Ascending aorta (tissue), 2 donors: ENCODE measurements at places on chromosomes 13 and 19. TPM values are rescaled to one million over a fixed set of nuclear protein-coding genes. Genes with fewer than 3 reads are reported as not detected.

BRD4 gene
- total RNA-seq: 55.3 TPM

NR2C2AP gene
- 16.5 TPM for total RNA-seq

- H3K36me3 ChIP-seq: no peaks in the 10 kb centered on the region
- peak overlapping the region; percentile 95 for H3K4me3 ChIP-seq
- peaks cover 7% of the 10 kb centered on the region for H3K4me1 ChIP-seq
- H3K27me3 ChIP-seq: no peaks in the 10 kb centered on the region
Observed at GRCh38 chr19:18636183-18636968, 452 bp upstream of the KLHL26 start.

- H3K36me3 ChIP-seq: no peaks in the 10 kb centered on the region
- DNase-seq: no peak
- no peak overlapping the region for H3K27ac ChIP-seq
- no peaks in the 10 kb centered on the region for H3K4me1 ChIP-seq
- H3K4me3 ChIP-seq: no peak overlapping the region
Observed at GRCh38 chr13:53126841-53127245, 98.2 kb downstream of the OLFM4 start.

DNA sequence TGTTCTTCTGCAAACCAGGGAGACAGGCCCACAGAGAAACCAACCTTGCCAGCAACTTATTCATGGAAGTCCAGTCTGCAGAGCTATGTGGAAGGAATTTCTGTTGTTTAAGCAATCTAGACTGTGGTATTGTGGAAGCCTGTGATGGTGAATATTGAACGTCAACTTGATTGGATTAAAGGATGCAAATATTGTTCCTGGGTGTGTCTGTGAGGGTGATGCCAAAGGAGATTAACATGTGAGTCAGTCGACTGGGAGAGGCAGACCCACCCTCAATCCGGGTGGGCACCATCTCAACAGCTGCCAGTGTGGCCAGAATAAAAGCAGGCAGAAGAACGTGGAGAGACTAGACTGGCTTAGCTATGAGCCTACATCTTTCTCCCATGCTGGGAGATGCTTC is 606.0 kb downstream of the EFNB2 start:
- DNase-seq: no peak
- H3K36me3 ChIP-seq: no peaks in the 10 kb centered on the region
- H3K4me3 ChIP-seq: no peak overlapping the region

- DNase-seq: no peak
- H3K36me3 ChIP-seq: no peaks in the 10 kb centered on the region
- H3K4me3 ChIP-seq: no peak overlapping the region
- no peaks in the 10 kb centered on the region for H3K4me1 ChIP-seq
Observed at GRCh38 chr13:87120476-87120875, 550.7 kb upstream of the SLITRK5 start.

DNA sequence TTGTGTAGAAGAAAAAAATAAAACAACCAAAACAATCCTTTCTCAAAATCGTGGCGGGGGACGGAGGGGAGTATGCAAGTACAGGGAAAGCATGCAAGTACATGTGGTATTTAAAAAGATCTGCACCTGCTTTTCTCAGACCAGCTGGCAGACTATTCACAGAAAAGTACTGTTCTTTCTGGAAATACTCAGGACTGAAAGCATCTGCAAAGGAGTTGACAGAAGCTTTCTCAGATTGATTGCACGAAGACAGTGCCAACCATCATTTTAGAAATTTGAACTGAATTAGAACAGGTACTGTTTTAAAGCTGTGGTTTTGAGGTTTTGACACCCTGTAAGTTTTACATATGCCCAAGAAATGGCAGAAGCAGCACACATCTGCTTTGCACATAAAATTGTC is 19.8 kb upstream of the PCDH8 start:
- no peak overlapping the region for H3K27ac ChIP-seq
- no peaks in the 10 kb centered on the region for H3K36me3 ChIP-seq
- no peaks in the 10 kb centered on the region for H3K27me3 ChIP-seq
- DNase-seq: no peak
- no peaks in the 10 kb centered on the region for H3K4me1 ChIP-seq

DNA sequence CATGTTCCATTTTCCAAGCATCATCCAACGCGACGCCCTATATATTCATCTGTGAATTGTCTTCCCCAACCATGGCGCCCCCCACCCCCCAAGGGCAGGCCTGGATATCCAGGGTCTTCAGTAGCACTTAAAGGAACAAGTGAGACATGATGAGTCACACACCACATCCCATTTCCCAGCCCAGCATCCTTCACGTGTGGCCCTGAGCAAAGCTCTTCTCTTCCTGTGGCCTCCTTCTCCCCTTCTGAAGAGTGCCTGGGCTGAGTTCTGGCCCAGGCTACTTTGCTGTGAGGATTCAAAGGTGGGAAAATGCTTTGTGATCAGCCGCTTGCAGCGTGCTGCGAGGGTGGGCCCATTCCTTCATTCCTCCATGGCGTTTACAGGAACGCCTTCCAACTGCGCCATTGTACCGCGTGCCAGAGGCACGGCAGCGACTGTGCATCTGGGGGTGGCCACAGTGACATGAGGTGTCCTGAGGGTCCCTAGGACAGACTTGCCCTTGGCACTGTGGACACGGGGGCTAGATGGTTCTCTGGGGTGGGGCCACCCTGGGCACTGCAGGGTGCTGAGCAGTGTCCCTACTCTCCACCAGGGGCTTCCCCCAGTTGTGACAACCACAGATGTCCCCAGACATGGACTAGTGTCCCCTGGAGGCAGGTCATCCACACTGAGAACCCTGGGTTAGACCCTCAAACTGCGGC is 11.7 kb downstream of the PLIN4 start:
- H3K27ac ChIP-seq: no peak overlapping the region
- DNase-seq: no peak
- H3K4me3 ChIP-seq: no peak overlapping the region
- H3K36me3 ChIP-seq: peaks cover 15% of the 10 kb centered on the region

GRCh38 chr13:113946409-113947181 is 27.3 kb downstream of the C13orf46 start:
- H3K4me1 ChIP-seq: peaks cover 3% of the 10 kb centered on the region
- H3K36me3 ChIP-seq: no peaks in the 10 kb centered on the region
- no peak for DNase-seq
- no peak overlapping the region for H3K27ac ChIP-seq

DNA sequence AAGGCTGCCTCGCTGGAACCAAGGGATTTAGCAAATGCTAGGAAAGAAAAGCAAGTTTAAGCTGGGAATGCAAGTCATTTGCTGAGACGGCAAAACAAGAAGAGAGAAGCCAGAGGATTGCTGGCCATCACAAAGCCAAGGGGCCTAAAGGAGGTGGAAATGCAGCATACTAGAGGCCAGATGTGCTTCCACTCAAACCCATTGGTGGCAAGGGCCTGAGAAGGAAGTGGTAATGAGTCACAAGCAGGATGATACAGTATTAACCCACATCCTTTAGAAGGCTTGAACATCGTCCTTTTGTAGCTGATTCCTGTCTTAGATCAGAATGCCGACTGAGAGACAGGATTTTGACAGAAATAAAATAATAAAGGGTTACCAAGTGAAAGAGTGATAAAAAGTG is 68.2 kb downstream of the ITGBL1 start:
- H3K4me3 ChIP-seq: no peak overlapping the region
- DNase-seq: no peak
